ENCODE measurements at places on chromosomes 11 and 22.

DNA sequence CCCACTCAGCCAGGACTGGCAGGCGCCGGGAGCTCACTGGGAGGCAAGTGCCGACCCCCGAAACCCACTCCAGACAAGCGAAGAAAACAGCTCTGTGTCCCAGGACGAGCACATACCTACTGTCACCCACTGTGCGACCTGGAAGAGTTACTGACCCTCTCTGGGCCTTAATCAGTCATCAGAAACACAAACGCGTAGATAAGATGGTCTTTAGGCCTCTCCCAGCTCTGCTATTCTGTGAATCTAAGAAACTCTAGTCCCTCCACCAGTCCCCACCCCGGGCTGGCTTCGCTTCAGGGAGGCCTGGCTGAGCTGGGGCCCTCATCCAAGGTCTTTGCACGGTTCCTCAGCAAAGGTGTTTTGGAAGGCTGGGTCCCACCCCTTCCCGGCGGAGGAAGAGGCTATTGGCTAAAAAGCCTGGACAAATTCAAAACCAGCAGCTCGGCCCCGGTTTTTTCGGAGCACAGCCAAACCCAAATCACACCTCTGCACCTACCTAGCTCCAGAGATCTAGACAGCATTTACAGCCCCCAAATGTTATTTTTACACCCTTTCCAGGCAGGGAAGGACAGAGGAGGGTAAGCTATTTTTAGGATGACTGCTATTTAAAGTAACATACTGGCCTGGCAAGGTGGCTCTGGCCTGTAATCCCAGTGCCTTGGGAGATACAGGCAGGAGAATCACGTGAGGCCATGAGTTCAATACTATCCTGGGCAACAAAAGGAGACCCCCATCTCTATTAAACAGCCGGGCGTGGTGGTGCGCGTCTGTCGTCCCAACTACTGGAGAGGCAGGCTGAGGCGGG is 13.2 kb upstream of the HDHD5 start:
- DNase-seq: no peak

GRCh38 chr11:40722179-40722795 is 737.2 kb downstream of the LRRC4C start:
- no peak for DNase-seq

DNA sequence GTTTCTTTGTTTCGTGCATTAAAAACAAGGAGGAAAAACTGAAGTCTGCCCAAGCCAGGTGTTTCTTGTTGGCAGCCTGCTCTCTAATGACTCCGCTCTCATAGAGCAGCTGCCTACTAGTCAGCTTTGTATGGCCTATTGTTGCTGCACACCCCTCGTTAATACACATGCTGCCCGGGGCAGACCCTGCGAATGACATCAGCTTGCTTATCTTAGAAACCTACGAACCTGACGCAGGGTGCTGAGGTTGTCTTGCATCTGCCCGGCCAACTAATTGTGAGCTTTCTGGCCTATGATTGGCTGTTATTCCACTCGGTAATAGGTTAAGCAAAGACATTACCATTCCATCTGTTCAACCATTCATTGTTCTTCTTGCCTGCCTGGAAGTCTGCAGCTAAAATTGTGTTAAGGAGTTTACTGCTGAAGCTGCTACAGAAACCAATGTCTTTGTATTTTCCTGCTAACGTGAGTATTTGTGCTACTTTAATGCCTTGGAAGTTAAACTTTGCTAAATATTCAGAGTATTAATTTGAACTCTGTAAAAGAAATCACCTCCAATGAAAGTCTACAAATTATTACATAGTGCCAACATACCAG is 37.5 kb downstream of the ZC3H12C start:
- DNase-seq: peak; percentile 86

GRCh38 chr11:67483831-67484665 is 1.2 kb downstream of the AIP start:
- no peak for DNase-seq
